ENCODE measurements at places on chromosomes 4 and X. TPM values are rescaled to one million over a fixed set of nuclear protein-coding genes. Genes with fewer than 3 reads are reported as not detected.

The SPANXN3 gene
- total RNA-seq, result not detected

- no peak for DNase-seq
Measured at GRCh38 chr4:85703096-85703495, 228.1 kb downstream of the ARHGAP24 start.

DNA sequence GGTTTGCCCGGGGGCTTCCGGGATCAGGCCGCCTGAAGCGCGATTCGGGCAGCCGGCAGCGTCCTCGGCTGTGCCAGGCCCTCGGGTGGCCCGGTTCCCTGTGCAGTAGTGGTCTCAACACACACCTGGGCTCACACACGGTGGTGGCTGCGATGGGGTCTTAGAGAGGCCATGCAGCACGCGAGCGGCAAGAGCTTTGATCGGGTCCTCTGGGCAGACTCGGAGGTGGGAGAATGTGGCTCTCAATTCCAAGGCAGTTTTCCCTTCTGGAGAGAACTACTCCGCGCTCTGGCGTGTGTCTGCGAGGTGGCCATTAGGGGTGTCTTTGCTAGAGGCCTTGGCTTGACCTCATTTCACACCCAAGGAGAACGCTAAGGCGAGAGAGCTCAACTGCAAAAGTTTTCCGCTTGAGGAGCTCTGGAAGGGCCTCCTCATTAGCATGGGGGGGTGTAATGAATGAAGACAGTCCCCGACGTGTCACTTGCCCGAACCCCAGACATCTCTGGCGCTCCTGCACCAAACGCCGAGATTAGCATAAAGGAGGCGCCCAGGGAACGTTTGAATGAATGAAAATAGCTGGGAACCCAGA lies 771 bp upstream of the RBPJ start:
- DNase-seq, result no peak

GRCh38 chr4:89640620-89641366 lies 196.2 kb downstream of the SNCA start:
- no peak for DNase-seq

The SCML1 gene
- 7.3 TPM for total RNA-seq

DNA sequence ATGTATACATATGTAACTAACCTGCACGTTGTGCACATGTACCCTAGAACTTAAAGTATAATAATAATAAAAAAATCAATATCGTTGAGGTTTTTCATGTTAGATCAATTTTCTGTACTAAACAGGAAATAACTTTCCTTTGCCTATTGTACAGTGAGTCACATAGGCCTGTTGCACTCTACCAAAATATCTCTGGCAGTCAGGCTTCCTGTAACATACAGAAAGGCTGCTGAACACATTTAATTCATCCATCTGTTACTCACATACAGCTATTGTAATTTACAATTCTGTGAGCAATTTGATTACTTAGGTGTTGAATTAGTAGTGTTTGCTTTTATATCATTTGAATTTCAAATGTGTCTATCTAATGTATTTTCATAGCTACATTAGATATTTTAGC lies 427.8 kb downstream of the TMA16 start:
- DNase-seq, result no peak

DNA sequence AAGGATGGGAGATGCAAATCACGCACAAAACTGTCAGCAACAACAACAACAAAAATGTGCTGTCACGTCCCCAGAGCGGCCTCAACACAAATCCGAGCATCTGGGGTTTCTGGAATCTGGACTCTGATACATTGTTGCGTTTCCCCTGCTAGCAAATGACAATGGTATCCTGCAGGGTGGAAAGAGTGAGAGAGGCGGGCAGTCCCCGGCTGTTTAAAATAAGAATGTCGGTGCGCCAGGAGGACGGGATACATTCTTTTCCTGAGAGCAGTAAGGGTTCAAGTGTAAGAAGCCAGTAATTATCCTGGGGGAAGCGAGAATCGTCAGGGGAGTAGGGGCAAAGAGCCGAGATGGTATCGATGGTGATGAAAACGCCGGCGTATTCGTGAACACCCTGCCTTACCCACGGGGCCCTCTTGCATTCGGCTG lies 310.2 kb downstream of the ASMT start:
- no peak for DNase-seq

DNA sequence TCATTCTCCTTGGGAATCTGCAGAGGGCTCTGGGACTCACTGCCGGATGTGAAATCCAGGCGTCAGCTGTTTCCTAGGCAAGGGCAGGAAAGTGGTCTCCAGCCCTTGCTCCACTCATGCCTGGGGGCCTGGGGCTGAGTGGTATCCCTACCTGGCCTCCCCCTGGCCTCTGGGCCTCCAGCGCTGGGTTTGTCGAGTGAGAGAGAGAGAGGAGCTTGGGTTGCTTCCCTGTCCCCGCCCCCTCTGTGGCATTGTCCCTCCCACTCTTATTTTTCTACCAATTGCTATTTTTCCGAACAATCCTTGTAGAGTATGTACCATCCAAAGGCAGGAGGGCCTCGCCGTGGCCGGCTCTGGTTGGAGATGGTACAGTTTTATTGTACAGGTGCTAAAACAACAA lies 53.1 kb downstream of the ELF4 start:
- DNase-seq, result no peak

GRCh38 chr4:118280501-118281218 lies 72.1 kb downstream of the PRSS12 start:
- DNase-seq, result peak; percentile 47

DNA sequence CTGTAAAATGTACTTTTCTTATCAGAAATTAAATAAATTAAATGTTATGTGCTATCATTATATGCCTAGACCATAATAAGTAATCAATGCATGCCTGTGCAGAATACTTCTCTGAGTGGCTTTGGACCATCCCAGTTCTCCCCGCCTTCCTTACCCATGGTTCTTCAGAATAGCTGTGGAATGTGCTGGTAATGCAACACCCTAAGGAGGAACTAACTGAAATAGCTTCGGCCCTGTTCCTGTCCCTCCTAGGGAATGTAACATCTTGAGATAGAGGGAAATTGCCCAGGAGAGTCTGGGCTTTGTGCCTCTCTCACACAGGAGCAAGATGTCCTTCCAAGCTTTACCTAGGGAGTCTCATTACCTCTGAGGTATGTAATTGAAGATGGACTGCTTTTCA lies 693.6 kb upstream of the HS3ST1 start:
- DNase-seq, result no peak

DNA sequence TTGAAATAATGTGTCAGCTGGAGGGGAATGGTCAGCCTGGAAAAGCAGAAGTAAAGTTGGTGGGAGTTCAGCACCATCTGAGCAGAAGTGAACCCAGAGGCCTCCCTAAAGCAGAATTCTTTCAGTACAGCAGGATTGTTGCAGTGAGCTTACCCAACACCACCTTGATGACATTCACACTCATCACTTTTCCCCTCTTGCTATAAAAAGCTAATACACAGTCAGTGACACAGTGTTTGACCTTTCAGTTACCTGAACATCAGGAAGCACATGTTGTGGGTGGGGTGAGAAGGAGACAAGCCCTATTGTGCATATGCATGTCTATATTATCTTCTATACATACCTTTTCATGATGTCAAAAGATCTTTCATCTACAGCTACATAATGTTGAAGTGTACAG lies 624.7 kb upstream of the ZFP42 start:
- no peak for DNase-seq

- DNase-seq, result no peak
Measured at GRCh38 chr4:141238186-141238585, 17.5 kb downstream of the ZNF330 start.

GRCh38 chrX:24146283-24146949 lies 3.1 kb upstream of the ZFX start:
- no peak for DNase-seq
